ENCODE measurements at places on chromosomes 6 and 20.

DNA sequence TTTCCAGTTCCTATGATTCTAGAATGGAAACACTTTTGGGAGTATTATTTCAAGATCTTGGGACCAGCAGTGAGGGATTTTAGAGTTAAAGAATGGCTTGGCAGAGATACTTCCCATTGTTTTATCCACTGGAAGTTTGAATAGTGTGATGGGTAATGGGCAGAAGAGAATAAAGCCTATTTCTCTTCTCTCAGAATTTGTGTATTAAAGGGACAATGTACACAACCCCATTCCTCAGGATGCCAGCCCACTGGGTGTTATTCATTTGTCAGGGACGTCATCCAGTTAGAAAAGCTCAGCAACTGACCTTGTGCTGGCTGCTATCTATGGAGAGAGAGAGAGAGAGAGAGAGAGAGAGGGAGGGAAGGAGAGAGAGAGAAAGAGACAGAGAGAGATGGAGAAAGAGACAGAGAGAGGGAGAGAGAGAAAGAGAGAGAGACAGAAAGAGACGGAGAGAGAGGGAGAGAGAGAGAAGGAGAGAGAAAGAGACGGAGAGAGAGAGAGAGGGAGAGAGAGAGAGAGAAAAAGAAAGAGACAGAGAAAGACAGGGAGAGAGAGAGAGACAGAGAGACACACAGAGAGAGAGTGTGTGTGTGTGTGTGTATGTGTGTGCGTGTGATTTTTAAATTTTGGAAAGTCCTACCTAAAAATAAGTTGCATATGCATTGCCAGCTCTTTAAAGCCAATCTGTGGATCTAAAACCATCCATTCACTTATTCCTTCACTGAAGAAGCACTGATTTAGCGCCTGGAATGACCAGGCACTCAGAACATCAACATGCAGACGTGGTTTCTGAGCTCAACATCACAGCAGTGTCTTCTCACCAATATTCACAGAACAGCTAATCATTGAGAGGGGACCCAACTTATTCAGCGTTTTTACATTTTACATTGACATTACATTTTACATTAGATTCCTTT, 388.8 kb downstream of the THBS2 start:
- DNase-seq, result no peak

- no peak for DNase-seq
Observed at GRCh38 chr20:59010995-59011873, 4.2 kb upstream of the CTSZ start.

DNA sequence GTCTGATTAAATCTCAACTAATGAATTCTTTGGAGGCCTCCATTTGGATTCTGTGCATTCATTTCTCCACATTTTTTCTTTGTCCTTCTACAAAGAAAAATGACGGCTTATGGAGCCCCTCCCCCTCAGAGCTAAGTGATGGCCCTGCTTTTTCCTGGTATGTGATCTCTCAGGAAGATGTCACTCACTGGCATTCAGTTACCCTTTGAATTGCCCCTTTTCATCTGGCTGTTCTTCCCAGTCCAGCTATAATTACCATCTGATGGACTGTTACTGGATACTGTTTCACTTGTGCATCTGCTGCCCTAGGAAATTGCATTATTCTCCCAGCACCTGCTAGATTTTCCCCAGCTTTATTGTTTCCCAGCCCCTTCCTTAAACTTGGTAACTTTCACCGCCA, 151.9 kb downstream of the CFAP61 start:
- DNase-seq, result no peak

- no peak for DNase-seq
Observed at GRCh38 chr6:12335717-12336116, 45.6 kb downstream of the EDN1 start.

- no peak for DNase-seq
Observed at GRCh38 chr6:29705389-29706231, 17.6 kb upstream of the HLA-F start.

GRCh38 chr20:5072756-5073659, 46.8 kb downstream of the PCNA start:
- DNase-seq, result no peak

GRCh38 chr20:6993011-6993410, 225.5 kb downstream of the BMP2 start:
- DNase-seq, result no peak

GRCh38 chr6:131443514-131443913, 129.5 kb upstream of the ARG1 start:
- peak; percentile 63 for DNase-seq

GRCh38 chr6:43059168-43060033, at the start of the genes KLC4 and MRPL2:
KLC4 (plus strand) TSS chr6:43059631; CDS start chr6:43061336, 1,705 bp downstream.
MRPL2 (minus strand) TSS chr6:43059434; CDS start chr6:43059381, 53 bp downstream.
- DNase-seq, result peak; percentile 99

DNA sequence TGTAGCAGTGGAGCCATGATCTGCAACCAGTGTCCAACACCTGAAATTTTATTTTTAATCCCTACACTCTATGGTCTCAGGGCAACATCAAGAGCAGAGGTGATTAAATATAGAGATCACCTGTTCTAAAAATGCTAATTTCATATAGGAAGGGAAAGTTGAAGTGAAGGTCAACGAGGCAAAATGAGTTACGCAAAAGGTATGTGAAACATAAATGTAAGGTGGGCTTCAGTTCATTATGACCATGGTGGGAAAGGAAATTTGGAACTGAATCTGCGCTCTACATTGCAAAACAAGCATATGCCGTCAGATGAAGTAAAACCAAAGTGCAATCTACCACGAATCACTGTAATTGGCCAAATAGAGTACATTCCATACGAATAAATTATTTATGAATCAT, 35.2 kb upstream of the STMND1 start:
- DNase-seq, result no peak

- DNase-seq, result peak; percentile 58
Observed at GRCh38 chr6:157486572-157486971, 105.6 kb downstream of the ZDHHC14 start.

- no peak for DNase-seq
Observed at GRCh38 chr20:33438481-33438880, 5.1 kb downstream of the SNTA1 start.

- no peak for DNase-seq
Observed at GRCh38 chr20:16583474-16583873, 10.2 kb upstream of the KIF16B start.

DNA sequence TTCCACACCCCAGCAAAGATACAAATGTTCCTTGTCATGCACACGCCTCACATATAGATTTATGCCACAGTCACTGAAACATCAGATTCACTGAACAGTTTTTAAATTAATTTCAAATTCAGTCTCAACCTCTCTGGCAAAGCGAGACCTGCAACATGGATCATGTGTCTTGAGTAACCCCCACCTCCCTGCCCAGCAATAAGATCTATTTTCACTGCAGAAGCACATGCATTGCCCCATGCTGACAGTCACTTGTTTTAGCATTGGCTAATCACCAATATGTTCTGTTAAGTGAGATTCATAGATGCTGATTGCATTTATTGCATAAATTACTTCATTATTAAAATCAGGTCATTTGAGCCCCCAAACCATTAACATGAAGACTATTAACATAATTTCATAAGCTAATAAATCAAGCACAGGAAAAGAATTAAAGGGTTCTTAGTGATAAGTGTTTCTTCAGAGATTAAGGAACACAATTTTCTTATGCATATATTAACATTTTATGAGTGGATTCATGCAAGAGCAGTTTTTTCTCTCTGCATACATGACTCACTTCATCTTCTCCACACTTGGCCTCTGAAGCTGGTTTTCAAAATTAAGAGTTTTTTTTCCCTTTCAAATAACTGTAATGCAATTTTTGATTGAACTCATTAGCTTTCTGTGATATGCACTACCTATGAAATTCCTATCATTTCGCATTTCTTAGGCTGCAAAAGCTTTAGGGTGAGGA, 173.2 kb upstream of the SOX4 start:
- DNase-seq, result no peak

DNA sequence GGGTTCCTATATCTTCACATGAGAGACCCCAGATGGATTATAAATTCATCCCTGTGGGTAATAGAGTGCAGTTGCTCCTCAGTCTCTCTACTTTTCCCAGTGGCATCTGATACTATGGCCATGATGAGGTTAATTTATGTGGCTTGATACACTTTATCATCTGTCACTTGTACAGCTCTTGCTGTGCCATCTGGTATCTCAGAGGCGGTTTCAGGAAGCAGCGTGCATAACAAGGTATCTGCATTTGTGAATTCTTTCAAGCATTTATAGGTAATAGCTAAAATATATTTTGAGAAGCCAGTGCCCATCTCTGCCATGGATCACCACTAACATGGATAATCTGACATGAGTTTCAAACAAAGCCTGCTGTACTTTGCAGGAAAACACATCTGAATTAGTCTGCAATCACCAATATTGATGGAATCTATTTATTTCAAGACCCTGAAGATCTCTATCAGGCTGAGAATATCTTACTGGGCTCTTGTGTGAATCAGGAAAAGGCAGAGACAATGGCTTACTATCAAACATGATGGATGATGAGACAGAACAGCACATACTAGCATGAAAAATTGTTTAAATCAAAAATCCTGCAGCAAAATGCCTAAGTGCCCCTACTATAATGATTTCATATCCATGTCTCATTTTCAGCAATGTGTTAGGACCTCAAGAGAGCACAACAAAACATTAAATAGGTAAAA, 548.7 kb upstream of the MAP3K7 start:
- DNase-seq, result no peak

- no peak for DNase-seq
Observed at GRCh38 chr6:113669606-113670005, 187.5 kb upstream of the MARCKS start.

GRCh38 chr6:83824388-83824801, 28.8 kb upstream of the RIPPLY2 start:
- DNase-seq, result no peak

DNA sequence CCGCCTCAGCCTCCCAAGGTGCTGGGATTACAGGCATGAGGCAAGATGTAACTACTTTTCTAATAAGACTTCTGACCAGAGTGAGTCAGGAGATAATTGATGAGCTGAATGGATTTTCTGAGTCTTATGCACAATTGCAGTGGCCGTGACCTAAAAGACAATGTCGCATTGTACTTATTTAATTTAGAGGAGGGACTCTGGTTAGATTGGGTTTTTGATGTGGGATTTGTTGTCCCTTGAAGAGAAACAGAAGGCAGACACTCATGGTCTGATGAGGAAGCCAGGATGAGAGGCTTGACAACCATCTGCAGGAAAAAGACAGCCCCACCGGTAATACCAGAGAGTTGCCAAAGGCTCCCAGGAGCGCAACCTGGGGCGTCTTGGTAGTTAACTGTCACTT, 68.0 kb downstream of the ISM1 start:
- DNase-seq, result no peak

- DNase-seq, result no peak
Observed at GRCh38 chr6:125182237-125183008, 28.9 kb downstream of the TPD52L1 start.

DNA sequence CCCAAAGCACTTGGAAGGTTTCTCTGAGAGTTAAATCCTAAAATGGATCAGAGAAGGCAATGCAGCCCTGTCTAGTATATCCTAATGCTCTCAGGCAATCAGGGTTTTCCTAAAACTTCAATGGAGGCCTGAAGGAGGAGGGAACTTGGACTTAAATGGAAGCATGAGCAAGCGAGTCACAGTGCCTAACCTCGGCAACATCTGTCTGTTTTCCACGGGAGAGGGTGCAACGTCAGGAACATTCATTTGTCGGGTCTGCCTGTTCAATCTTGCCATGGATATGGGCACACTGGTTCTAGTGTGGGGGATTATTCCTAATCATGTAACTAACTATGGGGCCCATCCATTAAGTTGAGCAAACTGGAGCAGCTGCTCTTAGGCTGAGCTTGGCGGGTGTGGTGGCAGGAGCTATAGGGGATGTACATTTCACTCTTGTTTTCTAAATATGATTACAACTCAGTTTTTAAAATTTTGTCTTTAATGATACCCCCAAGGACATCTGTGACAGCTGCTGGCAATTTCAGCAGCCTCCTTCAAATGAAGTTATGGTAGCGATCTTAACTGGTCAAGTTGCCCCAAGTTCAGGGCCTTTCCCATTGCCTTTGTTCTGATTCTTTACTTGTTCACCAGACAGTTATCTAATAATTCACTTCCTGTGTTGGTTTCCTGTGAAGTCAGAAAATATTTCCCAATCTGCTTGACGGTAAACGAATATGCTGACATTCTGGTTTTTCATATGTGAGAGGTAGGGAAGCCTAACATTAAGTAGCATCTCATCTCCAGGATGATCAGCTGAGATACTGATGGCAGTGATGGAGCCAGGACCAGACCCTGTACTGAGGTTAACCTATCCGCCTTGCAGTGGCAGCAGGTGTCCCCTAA, 21.6 kb downstream of the DSE start:
- no peak for DNase-seq

GRCh38 chr6:106894978-106895702, 79.4 kb downstream of the CD24 start:
- no peak for DNase-seq

- peak; percentile 57 for DNase-seq
Observed at GRCh38 chr6:33812669-33813068, 8.9 kb upstream of the MLN start.

- DNase-seq, result no peak
Observed at GRCh38 chr6:109050012-109050411, 44.6 kb downstream of the SESN1 start.

DNA sequence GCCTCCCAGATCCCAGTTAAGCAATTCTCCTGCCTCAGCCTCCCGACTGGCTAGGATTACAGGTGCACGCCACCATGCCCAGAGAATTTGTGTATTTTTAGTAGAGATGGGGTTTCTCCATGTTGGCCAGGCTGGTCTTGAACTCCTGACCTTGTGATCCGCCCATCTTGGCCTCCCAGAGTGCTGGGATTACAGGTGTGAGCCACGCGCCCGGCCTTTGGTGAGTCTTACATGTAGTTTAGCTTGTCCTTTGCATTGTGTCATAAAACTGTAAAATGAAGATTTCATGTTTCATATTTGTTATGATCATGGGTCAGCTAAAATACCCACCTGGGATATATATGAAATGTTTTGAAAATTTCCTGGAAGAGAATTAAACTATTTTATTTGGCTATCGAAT, 183.5 kb downstream of the SASH1 start:
- no peak for DNase-seq

DNA sequence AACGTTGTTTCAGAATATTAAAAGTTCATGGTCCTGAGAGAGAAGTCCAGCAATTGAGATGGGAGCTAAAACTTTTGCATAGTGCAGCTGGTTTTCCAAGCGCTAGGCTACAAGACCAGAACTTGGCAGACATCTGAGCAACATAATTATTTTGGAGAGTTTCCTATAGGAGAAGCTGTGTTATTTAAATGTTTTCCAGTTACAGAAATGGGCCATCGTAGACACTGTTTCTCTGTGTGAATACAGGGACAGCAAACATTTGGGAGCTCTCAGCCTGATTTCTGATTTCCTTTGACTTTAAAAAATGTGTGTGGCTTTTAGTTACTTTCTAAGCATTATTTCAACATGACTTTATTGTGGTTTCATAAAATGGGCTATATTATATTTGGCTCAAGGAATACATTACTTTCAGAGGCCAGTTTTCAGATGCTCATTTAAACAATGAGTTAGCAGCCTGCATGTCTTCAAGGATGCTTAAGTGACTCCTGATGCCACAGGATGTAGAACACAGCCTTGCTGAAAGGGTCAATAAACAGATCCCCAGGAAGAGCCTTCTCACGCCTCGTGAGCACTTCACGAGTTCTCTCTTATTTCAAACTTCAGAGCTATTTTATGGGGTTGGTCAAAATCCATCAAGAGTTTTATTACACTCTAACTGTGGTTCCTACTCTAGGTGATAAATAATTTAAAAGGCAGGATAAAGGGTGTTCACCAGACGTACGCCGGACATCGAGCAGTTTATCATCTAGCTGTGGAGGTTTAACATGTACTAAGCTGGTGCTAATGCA, 193.8 kb downstream of the SMOC2 start:
- DNase-seq, result no peak

GRCh38 chr6:79818471-79818870, 128.9 kb downstream of the ELOVL4 start:
- no peak for DNase-seq

All from activated naive CD4-positive, alpha-beta T cell treated with anti-CD3 and anti-CD28 coated beads for 36 hours (primary cell).